ENCODE measurements at places on chromosomes 11 and 22.

DNA sequence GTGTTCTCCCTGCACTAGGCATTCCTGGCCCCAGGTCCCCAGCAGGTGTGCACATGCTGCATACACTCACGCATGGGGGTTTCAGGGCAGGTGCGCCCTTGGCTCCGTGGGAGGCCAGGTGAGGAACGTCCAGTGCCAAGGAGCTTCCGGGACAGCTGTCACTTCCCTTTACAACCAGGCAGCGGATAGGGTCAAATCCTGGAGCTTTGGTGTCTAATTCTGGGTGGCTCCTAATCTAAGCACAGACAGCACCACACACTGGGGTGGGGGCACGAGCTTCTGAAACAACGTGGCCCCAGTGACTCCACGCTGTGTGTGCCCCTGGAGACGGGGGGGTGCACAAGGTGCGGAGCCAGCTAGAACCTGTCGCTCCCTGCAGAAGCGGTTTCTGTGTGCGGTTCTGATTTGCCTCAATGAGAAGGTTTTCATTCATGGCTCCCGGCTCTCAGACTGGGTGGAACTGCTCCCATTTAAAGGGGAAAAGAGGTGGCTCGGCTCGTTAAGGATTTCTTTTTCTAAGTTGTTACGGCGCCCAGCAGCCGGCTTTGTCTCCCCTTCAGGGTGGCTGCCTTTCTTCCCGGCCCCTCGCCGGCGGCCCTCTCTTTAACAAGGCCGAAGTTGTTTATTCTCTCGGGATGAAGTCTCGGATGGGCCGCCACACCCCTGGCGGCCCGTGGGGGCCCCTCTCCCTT is 5.0 kb downstream of the CCND1 start:
- no peak for DNase-seq

- no peak for DNase-seq
Observed at GRCh38 chr11:131907371-131907770, 537.0 kb downstream of the NTM start.

GRCh38 chr22:24183321-24184031 is 2.2 kb downstream of the SUSD2 start:
- no peak for DNase-seq

GRCh38 chr11:120067438-120068113 is 70.3 kb downstream of the TRIM29 start:
- no peak for DNase-seq

- DNase-seq, result no peak
Observed at GRCh38 chr11:87128372-87128771, 90.6 kb downstream of the TMEM135 start.

- no peak for DNase-seq
Observed at GRCh38 chr11:104572279-104572678, 326.0 kb downstream of the CASP12 start.

DNA sequence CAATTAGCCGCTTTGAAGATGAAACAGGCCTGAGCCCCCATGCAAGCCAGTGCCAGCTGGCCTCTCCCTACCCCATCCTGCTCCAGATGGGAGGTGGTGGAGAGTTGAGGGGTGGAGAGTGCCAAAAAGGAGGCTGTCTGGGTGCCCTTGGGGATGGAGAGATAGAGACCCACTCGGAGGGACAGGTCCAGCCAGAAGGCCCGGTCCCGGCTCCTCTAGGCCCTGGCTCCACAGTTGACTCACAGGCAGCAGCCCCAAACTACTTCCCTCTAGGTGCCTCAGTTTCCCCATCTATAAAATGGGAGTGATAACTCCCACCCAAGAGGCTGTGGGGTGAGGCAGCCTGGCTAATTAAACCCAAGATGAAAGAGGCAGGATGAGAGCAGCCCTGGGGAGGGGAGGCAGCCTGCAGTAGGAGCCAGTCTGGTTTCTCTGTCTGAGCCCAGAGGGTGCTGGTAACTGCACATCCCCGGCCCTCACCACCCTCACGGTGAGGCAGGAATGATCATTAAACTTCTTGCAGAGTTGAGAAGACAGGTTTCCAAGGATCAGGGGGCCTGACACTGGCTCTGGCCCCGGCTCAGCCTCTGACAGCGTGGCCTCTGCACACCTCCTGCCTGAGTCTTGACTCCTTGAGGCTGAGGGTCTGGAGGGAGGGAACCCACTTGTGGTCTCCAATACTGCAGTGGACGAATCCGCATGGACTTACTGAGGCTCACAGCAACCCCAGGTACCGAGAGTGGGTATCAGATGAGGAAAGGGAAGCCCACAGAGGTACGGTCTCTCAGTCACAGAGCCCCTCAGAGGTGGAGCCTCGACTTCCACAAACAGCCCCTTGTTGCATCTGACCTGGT is 1.4 kb upstream of the AP5B1 start:
- no peak for DNase-seq

DNA sequence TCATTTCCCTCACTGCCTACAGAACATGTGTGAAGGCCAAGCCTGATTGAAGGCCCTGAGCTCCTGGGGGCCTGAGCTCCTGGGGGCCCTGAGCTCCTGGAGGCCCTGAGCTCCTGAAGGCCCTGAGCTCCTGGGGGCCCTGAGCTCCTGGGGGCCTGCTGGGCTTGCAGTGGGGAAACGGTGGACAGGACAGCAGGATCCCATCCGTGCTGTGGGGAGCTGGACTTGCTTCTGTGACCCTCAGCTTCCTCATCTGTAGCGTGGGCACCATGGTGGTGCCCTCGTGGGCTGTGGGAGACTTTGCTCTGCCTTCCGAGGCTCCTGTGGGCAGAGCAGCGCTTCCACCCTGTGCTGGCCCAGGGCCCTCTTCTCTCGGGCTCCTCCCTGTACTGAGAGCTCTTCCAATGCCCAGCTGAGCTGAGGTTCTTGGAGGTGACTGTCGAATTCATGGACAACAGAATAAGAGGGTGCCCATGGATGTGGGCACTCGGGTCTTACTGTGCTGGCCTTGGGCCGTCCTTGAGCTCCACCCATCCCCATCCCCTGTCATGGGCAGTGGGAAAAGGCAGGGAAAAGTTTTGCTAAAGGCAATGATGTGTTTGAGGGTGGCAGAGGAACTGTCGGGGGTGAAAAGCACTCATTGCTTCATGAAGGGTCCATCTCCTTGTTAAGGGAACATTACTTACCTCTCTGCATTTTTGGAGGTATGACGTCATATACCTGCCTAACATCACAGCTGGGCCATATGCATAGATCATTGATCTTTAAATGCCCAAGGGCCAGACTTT is 786.7 kb downstream of the TBC1D22A start:
- DNase-seq, result no peak

DNA sequence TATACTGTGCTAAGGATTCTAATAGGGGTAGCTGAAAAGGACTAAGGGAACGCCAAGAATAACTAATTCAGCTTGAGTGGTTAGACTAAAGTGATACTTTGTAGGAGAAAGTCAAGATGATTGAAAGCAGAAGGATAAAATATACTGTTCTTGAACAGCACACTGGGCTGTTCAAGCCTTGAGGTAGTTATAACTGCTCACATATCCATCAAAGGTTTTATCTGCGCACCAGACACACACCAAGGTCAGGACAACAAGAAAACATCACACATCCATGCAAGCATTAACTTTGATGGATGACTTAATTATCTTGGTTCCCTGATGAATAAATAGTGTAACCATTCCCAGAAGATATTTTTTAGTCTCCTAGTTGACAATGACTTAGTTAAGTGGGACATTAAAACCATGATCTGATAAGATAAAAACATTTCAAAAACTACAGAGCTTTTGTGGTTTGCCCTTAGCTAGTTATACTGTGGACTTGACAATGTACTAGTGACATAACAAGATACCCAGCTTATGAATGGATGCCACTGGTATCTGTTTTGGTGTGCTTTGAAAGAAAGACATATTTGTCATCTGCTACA is 728.9 kb downstream of the JRKL start:
- no peak for DNase-seq

GRCh38 chr22:20080776-20081654 is 974 bp downstream of the DGCR8 start:
- no peak for DNase-seq

DNA sequence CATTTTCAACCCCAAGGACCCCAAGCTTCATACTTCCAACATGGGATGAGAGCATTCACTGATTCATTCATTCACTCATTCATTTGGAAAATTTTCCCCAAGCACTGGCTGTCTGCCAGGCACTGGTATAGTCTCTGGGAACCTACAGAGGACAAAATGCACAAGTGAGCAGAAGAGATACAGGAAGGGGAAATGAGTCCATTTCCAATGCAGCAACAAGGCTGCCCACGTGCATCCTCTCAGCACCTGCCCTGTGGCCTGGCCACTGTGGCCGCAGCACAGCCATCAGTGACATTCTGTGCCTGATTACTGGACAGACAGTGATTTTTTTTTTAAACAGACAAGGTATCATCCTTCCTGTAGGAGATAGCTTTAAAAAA is 96.0 kb upstream of the PITPNB start:
- DNase-seq, result no peak

- no peak for DNase-seq
Observed at GRCh38 chr11:19428206-19429002, 187.7 kb upstream of the E2F8 start.

GRCh38 chr22:19819911-19820879 is 34.5 kb downstream of the GNB1L start:
- DNase-seq, result no peak

DNA sequence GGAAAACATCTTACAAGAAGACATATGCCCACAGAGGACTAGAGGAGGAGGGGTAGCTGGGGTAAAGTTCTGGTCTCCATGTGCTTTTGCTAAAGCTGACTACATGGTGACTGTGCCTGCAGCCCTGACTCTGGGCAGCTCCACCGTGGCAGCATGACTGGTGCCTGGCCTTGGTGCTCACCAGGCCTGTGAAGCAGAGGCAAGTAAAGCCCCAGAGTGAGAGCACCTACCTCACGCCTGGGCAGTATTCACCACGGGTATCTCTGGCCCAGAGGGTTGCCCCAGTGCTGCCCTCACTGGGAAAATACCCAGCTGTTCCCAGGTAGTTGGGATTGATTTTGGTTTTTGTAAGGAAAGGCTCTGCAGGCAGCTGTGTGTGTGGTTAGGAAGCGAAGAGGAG is 78.3 kb downstream of the CTTN start:
- DNase-seq, result no peak

GRCh38 chr11:27444801-27445215 is 27.8 kb downstream of the LGR4 start:
- DNase-seq, result no peak

DNA sequence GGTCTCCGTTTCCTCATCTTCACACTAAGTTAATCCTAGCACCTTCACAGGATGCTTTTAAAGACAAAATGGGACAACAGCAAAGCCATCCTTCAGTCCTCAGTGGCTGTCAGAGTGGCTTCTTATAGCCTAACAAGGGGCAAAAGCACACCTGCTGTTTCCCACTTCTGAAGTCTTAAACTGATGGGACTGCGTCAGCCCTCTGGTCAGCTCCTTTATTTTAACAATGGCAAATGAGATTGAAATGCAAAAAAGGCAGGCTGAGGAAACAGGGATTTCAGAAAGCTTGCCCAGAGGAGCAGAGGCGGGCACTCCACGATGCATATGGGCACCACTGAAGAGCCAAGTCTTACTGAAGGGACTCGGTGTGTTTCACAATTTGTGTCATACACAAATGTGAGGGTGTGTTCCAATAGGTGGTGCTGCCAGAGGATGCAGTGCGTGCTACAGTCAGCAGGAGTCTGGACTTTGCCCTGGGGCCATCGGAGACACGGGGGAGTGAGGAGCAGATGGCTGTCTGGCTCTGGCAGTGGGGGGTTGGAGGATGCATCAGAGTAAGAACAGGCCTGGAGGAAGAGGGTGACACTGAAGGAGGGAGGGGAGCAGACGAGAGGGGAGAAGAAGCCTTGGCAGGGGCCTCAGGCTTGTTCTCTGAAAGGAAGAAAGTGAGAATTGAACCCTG is 47.3 kb downstream of the TENM4 start:
- no peak for DNase-seq

DNA sequence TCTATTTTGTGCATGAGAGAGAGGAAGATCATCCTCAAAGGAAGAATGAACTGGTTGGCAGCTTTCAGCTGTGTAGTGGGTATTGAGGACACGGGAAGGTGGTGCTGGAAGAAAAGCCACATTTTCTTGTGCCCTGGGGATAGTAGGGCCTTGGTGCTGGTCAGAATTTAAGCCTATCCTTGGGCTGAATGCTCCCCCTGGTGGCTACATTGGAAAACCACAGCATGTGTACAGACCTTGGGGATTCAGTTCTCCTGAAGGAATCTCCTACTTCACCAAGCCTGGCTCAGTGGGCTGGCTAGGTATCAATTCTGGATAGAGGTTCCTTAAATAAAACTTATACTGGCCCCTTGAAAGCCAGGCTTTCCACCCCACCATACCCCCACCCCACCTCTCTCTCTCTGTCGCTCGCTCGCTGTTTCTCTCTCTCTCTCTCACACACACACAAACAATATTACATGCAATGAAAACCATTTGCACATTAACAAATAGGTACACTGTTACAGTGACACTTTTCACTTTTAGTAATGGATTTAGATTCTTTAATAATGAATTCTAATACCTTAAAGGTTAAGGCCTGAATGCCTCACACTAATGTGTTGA is 2.8 kb upstream of the OR51M1 start:
- DNase-seq, result no peak

DNA sequence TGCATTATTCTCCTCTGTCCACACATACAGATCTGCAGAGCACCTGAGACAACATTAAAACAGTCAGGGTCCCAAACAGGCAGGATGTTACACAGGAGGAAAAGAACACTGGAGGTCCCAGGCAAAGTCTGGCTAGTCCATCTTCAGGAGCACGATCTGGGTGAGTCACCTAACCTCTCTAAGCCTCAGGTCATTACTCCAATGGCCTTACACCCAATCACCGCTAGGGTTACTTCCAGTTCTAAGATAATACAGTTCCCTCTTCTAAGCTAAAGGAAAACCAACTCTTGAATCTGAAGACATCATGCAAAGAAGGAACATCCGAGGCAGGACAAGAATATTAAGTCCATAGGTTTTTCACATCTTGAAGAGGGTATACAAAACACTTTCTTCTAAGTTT is 24.5 kb downstream of the ASCC2 start:
- no peak for DNase-seq

GRCh38 chr11:129396454-129396853 is 20.8 kb downstream of the BARX2 start:
- no peak for DNase-seq

- DNase-seq, result no peak
Observed at GRCh38 chr22:37290737-37291136, 8.4 kb downstream of the CYTH4 start.

- DNase-seq, result no peak
Observed at GRCh38 chr11:2932850-2933251, 3.6 kb upstream of the PHLDA2 start.

DNA sequence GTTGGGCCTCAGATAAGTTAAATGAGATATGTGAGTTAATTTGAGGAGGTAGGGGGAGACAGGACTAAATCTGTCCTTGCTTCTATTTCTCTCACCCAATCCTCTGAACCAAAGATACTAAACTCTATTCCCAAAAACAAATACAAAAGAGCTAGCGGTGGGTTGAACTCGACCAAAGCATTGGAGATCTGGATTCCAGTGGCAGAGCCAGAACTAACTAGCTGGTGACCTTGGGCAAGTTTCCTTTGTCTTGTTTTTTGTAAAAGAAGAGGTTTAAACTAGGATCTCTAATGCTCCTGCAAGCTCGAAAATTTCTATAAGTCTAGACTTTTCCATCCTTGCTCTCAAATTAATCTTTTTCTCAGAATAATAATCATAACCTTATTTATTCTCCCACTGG is 1.5 kb downstream of the ME3 start:
- no peak for DNase-seq
